ENCODE measurements at places on chromosomes 11 and 22. TPM values are rescaled to one million over a fixed set of nuclear protein-coding genes. Genes with fewer than 3 reads are reported as not detected.

The PHOX2A gene
- total RNA-seq, result not detected

The ALDH3B1 gene
- 5.8 TPM for total RNA-seq

The IRAG1 gene
- total RNA-seq, result 21.2 TPM

The CSNK2A3 gene
- total RNA-seq, result 4.7 TPM

The SEPTIN5 gene
- 83.4 TPM for total RNA-seq

The CHST1 gene
- total RNA-seq, result 5.6 TPM

The NECTIN1 gene
- 35.6 TPM for total RNA-seq
